ENCODE measurements at places on chromosomes 6 and 20. TPM values are rescaled to one million over a fixed set of nuclear protein-coding genes. Genes with fewer than 3 reads are reported as not detected.

The ZNF334 gene
- 1.2 TPM for total RNA-seq

The C20orf141 gene
- total RNA-seq, result not detected

The EDN3 gene
- total RNA-seq, result not detected

The TREML2 gene
- 0.22 TPM for total RNA-seq

The TMEM200A gene
- 0.59 TPM for total RNA-seq

The MTG2 gene
- total RNA-seq, result 26.6 TPM

The KIF6 gene
- total RNA-seq, result not detected

DNA sequence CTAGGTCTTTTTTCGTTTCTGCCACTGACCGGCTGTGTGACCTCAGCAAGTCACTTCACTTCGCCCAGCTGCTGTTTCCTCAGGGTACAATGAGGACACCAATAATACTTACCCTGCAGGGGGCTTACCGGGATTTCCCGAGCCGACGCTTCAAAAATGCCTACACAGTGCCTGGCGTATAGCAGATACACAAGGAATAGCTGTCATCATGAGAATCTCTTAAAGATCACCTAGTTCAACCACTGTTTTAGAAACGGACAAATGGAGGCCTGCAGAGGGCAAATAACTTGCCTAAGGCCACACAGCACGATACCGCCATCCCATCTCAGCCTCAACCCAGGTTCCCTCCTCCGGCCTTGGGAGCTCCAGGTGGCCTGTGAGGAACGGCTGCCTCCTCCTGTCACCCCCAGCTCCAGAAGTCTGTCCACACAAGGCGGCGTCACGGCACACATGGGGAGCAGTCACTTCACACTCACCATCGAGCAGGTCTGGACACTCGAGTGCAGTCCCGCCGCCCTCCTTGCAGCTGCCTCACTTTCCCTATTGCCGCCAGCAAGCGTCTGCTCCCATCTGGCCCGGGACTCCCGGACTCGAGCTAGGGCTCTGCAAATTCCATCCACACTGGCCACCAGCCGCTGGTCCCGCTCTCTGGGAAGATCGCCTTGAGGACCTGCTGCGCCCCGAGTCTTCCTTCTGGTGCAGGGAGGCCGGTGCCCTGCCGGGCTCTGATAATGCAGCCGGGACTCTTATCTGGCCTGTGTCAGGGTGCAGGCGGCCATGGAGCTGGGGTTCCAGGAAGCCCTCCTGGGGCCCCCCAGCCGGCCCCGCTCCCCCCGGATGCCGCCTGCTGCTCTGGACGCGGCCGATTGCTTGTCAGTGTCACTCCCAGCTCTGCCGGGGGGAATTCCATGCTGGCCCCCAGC lies at the start of gene RIPOR3:
RIPOR3 (minus strand) TSS at position 893 of the 923 bp plus-strand sequence; CDS start at position 479, 414 bp downstream.
- no peak for DNase-seq

DNA sequence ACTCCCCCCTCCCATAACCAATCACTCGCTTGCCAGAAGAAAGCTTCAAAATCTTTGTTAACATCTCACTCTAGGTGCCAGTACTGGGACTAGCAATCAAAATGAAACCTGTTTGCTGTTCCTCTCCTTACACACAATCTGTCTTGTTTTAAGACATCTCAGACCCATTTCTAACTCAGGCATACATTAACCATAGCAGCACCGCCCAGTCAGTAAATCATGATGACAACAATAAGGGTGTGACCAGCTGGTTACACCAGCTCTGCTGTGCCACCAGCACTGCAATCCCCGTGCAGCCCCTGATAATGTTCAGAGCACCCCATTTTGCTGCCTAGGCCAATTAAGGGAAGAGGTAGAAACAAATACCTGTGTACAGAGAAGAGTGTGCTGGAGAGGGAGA lies 185.2 kb upstream of the TAB2 start:
- no peak for DNase-seq

- no peak for DNase-seq
Measured at GRCh38 chr6:41239467-41240159, 11.5 kb downstream of the TREML4 start.

GRCh38 chr20:17169585-17170136 lies 57.2 kb upstream of the PCSK2 start:
- no peak for DNase-seq

DNA sequence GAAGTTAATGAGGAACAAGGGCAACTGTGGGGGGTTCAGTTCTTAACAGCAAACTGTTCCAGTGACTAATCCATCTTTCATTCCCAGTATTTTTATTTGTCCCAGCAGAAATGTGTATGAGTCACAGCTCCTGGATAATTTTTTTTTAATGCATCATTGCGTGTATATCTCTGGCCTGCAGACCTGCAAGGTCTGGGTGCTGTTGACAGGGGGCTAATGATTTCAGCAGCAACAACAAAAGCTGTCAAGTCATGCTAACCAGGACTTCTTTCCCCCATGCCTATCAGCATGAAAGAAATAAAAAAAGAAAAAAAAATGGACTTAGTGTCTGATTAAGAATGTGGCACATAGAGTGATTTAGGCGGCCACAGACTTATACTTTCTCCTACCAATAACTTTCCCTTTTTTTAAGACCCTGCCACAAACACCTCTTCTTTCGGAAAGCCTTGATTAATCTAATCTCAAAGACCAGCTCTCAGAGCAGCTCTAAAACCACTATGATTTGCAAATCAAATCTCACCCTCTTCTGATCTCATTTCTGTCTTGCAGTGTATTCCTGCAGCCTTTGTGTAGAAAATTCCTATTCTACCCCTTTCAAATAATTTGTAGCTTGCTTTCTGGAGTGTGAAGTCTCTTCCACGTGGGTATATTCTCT lies 14.2 kb upstream of the PREX1 start:
- DNase-seq, result no peak

GRCh38 chr6:21005816-21006570 lies 471.7 kb downstream of the CDKAL1 start:
- no peak for DNase-seq

GRCh38 chr6:113137426-113137825 lies 719.7 kb upstream of the MARCKS start:
- peak; percentile 77 for DNase-seq

DNA sequence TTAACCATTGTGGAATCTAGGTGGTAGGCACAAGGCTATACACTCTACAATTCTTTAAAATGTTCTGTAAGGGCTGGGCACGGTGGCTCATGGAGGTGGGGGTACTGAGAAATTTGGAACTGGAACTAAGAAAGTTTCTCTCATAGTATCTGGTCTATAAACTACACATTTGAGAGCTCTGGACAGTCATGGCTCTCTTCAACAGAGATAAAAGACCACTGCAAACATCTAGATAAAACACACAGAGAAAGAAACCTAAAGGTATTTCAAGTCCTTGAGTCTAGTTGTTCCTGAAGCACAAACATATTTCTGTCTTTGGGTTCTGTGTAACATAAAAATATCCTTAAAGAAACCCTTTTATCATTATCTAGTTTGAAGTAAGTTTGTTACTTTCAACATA lies 35.2 kb downstream of the ILRUN start:
- no peak for DNase-seq

DNA sequence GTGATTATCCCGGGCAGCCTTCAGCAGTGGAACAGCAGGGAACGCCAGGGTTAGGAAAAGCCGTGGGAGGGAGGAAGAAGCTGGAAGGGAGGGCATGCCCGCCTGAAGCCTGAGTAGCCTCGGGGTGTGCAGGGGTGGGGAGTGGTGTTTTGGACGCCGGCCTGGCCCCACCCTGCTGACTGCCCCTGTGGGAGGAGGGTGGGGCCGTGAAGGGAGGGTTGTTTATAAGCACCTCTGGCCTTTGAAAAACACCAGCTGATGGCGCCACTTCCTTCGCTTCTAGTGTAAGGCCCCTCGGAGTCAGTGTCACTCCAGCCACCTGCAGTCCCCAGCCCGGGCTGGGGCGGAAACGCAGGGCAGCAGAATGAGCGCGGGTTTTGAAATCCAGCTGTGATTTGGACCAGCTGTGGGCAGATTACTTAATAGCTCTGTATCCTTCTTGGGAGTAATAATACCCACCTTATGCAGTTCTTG lies 52.8 kb upstream of the BMP6 start:
- DNase-seq, result no peak

DNA sequence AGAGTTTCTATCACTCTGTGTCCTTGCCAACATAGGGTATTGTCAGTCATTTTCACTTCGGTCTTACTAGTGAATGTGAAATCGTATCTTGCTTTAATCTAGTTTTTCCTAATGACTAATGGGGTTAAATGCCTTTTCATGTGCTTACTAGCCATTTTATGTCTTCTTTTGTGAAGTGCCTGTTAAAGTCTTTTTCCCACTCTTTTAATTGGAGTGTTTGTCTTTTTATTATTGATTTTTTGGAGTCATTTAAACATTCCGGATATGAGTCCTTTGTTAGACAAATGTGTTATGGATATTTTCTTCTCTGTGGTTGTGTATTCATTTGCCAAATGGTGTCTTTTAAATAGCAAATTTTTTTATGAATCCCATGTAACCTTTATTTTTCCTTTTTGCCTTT lies 194.6 kb downstream of the CDH26 start:
- no peak for DNase-seq

DNA sequence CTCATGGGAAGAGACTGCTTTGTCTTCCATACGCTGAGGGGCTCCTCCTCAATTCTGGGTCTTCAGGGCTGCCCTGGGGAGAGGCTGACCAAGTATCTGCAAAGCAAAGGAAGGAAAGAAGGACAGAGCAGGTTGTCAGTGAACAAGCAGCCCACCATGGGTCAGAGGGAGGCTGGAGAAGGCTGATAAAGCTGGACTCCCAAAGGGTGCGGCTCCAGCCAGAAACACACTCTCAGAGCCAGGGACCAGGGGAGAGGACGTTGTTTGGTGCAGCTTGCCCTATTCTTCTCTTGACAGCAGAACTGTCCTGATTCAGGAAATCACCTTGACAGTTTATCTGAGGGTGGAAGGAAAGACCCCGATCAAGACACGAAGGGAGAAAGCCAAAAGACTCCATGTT lies 10.4 kb upstream of the CTCFL start:
- DNase-seq, result no peak

DNA sequence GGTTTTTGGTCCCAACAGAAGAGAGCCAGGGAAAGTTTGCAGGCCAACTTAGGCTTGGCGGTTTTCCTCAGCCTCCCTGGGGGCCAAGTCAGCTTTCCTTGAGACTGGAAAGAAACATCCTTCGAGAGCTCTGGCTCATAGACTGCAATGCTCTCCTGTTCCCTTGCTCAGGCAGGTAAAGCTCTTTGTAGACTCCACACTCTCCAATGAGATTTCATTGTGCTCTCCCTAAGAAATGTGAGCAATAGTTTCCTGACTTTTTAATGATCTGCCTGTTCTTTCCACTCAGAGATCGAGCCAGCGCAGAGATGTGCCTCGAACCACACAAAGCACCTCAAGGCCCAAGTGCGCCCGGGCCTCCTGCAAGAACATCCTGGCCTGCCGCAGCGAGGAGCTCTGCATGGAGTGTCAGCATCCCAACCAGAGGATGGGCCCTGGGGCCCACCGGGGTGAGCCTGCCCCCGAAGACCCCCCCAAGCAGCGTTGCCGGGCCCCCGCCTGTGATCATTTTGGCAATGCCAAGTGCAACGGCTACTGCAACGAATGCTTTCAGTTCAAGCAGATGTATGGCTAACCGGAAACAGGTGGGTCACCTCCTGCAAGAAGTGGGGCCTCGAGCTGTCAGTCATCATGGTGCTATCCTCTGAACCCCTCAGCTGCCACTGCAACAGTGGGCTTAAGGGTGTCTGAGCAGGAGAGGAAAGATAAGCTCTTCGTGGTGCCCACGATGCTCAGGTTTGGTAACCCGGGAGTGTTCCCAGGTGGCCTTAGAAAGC lies 13.9 kb downstream of the TNFAIP3 start:
- no peak for DNase-seq

DNA sequence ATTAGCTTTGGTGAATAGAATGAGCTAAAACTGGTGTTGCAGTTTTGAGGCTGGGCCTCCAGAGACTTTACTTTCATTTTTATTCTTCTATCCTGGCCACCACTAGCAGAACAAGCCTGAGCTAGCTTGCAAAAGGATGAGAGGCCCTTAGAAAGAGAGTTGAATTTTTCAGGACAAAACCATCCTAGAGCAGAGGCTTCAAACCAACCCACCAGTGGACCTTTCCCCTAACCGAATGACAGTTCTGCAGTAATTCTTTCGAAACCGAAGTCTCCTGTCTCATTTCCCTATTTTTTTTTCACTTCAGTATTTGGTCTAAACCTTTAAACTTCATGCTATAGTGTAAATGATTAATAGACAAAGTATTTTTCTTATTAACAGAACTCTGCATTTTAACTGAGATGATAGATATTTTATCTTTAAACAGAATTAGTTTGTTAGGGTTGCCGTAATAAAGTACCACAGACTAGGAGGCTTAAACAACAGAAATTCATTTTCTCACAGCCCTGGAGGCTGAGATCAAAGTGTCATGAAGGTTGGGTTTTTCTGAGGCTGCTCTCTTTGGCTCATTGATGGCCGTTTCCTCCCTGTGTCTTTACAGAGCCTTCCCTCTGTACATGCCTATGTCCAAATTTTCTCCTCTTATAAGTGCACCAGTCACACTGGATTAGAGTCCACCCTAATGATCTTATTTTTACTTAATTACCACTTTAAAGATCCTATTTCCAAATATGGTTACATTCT lies 80.6 kb upstream of the PAK5 start:
- no peak for DNase-seq

DNA sequence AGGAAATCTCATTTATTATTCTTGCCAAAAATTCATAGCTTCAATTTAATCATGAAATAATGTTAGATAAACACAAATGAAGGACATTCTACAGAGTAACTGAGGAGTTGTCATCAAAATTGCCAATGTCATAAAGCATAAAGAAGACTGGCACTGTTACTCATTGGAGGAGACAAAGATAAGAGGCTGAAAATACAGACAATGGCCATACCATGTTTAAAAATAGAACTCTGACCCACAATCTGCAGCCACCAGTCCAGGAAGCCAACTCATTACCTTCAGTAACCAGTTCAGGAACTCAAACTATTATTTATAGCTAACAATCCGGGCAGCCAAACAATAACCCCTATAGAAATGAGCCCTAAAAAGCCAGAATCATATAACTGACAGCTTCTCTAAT lies 795.6 kb downstream of the TENT5A start:
- DNase-seq, result no peak

GRCh38 chr20:59235226-59235625 lies 65.2 kb upstream of the EDN3 start:
- DNase-seq, result no peak

GRCh38 chr20:47524015-47524784 lies 22.5 kb downstream of the NCOA3 start:
- no peak for DNase-seq

- DNase-seq, result no peak
Measured at GRCh38 chr6:90758741-90759140, 171.9 kb upstream of the MAP3K7 start.

DNA sequence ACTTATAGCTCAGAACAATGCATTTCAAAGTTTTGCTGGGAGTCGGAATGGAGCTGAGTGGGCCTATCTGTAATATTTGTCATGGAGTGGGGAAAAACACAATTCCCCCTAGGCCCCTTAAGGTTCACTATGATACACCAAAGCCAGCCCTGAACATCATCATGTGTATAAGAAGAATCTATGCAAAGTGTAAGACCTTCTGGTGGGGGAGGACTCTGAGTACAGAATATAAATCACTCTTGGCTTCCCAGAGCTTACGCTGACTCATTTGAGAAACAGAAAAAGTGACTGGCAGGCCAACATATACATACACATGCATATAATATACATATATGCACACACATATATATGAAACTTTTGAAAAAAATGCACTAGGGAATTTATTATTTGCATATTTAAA lies 54.1 kb upstream of the UBR2 start:
- no peak for DNase-seq

GRCh38 chr20:32828029-32828680 lies 8.4 kb downstream of the MAPRE1 start:
- no peak for DNase-seq

All from cardiac septum (tissue), 1 donor.